ENCODE measurements at places on chromosomes 2 and 18. TPM values are rescaled to one million over a fixed set of nuclear protein-coding genes. Genes with fewer than 3 reads are reported as not detected.

The CDCA7 gene
- total RNA-seq, result 5.7 TPM

The CAPN10 gene
- total RNA-seq, result 29.1 TPM

The NT5DC4 gene
- not detected for total RNA-seq

The GLI2 gene
- total RNA-seq, result 0.38 TPM

The RPL37A gene
- total RNA-seq, result 4,338 TPM

The ARHGAP25 gene
- 3.1 TPM for total RNA-seq

The DNAH7 gene
- total RNA-seq, result 0.09 TPM

The TBR1 gene
- under 0.01 TPM for total RNA-seq

The FIGN gene
- 1.3 TPM for total RNA-seq

The HOXD13 gene
- total RNA-seq, result not detected

The CRACDL gene
- total RNA-seq, result 8.7 TPM

The ADRA2B gene
- total RNA-seq, result not detected

The ABCG8 gene
- total RNA-seq, result not detected

The PIEZO2 gene
- 56.4 TPM for total RNA-seq

The ESCO1 gene
- total RNA-seq, result 9.6 TPM

The ALKAL2 gene
- total RNA-seq, result not detected

The AOX1 gene
- 3.9 TPM for total RNA-seq

The SEPTIN10 gene
- total RNA-seq, result 125 TPM

The FBXO15 gene
- 0.09 TPM for total RNA-seq

The EN1 gene
- not detected for total RNA-seq

The RNU2-63P gene
- 284 TPM for total RNA-seq

The CKAP2L gene
- total RNA-seq, result 3.0 TPM

The FOXD4L1 gene
- not detected for total RNA-seq

The TCF23 gene
- total RNA-seq, result not detected

The KATNAL2 gene
- total RNA-seq, result 0.38 TPM

The TMEM17 gene
- 0.47 TPM for total RNA-seq

The SCYGR5 gene
- total RNA-seq, result not detected

The DNAJC5G gene
- total RNA-seq, result not detected

The C2orf69 gene
- 10.2 TPM for total RNA-seq

The SLC9A2 gene
- total RNA-seq, result under 0.01 TPM

The DCDC2C gene
- not detected for total RNA-seq

The SOCS6 gene
- total RNA-seq, result 22.6 TPM

The PARD6G gene
- total RNA-seq, result 0.75 TPM

The C1QL2 gene
- not detected for total RNA-seq

The BZW1 gene
- total RNA-seq, result 584 TPM

The ELOA2 gene
- total RNA-seq, result not detected

The WNT6 gene
- total RNA-seq, result not detected

The UGT1A5 gene
- total RNA-seq, result not detected

The OTX1 gene
- 0.28 TPM for total RNA-seq

The NCKAP5 gene
- 0.27 TPM for total RNA-seq

All from endothelial cell of coronary artery (primary cell).